ENCODE measurements at places on chromosomes 7 and 10.

DNA sequence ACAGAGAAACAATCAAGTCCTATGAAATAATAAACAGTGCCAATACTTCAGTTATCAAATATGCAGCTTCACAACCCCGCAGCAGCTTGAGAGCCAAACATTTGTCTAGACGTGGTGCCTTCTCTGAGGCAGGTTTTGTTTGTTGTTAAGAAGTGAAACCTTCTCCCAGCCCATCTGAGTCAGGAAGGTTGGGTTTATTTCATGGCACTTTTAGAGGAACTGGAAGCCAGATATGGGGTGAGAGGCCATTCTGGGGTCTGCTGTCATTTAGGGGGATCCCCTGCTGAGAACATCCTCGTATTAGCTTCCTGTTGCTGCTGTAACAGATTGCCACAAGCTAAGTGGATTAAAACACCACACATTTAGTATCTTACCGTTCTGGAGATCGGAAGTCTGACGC lies 113.6 kb downstream of the GRK5 start:
- DNase-seq = no peak

DNA sequence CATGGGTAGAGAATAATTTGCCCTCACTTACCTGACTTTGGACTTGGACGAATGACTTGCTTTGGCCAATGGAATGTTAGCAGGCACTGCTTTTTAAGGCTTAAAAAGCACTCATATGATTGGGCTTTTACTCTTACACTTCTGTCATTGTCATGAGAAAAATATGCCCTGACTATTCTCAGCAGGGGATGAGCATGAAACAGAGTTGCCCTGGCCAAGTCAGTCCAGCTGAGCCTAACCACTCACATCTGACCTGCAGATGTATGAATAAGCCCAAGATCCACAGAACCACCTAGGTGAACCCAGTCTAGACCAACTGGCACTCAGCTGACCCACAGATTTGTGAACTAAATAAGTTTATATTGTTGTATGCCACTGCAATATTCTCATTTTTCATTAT lies 573.5 kb downstream of the TNS3 start:
- no peak for DNase-seq

DNA sequence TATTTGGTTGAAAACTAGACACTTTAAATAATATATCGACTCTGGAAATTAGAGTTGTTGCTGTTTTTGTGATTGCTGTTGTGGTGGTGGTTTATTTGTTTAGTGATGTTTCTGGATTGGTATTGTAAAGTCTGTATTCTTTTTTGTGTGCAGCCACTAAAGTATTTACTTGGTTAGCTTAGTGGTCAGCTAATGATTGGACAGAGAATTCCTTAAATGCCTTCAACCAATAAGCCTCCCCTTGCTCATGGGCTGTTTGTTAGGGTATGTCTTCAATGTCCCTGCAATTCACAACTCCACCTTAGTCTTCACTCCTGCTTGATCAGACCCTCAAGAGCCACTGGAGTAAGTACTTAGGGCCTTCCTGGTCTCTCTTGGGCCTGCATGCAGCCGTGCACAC lies 71.0 kb downstream of the PAXIP1 start:
- DNase-seq = no peak

DNA sequence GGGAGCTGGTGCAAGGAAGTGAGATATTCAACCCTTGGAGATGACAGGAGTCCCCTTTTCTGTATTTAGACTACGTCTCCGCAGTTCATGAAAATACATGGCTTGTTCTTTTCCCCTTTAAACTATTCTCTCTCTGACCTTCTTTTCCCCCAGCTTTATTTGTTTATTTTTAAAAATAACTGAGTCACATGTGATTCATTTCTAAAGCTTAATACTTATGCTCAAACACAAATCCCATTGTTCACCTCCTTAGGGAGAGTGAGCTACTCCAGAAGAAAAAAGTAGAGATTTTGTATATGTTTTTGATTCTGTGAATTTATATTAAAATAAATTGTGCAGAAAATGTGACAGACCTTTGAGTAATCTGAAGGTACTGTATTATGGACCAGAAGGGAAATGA lies 35.9 kb upstream of the FZD1 start:
- no peak for DNase-seq

GRCh38 chr10:71437537-71438092 lies 40.9 kb downstream of the CDH23 start:
- no peak for DNase-seq

DNA sequence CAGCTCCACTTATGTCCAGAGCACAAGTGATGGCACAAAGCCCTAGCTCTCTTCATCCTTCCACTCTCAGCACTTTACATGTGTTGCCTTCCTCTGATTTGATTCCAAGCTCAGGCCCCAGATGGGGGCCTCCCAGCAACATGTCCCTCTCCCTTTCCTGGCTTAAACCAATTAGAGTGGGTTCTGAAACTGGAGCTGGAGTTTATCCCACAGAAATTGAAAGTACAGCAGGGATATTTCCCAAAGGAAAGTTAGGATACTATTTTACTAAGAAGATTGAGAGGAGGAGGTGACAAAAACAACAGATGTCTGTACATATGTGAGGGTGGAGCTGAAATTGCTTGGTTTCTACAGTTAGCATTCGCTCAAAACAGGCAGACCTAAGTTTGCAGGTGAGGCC lies 724.6 kb downstream of the AUTS2 start:
- DNase-seq = no peak

- no peak for DNase-seq
Measured at GRCh38 chr7:98202367-98203195, 8.7 kb upstream of the BHLHA15 start.

DNA sequence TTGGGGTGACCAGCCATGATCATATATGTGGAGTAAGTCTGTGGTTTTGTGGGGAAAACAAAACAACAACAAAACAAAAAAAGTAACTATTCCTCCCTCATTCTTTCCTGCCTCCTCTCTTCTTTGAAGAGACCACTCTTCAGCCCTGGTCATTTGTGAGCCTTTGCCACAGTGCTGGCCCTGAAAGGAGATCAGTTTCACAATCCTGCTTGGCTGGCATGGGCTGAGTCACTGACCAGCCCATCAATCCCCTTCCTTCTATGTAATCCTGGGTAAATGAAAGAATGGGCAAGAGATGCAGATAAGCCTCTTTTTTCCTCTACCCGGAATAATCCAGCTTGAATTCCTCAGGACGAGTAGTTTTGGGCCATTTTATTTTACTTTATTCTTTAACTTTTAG lies 13.6 kb downstream of the CSTF2T start:
- DNase-seq = no peak

- no peak for DNase-seq
Measured at GRCh38 chr10:52674474-52674873, 98.1 kb downstream of the MBL2 start.
